AG04450 (cell line): ENCODE measurements at places on chromosomes 12 and 14.

GRCh38 chr12:77062846-77063461, 2.4 kb downstream of the E2F7 start:
- DNase-seq = peak; percentile 29

DNA sequence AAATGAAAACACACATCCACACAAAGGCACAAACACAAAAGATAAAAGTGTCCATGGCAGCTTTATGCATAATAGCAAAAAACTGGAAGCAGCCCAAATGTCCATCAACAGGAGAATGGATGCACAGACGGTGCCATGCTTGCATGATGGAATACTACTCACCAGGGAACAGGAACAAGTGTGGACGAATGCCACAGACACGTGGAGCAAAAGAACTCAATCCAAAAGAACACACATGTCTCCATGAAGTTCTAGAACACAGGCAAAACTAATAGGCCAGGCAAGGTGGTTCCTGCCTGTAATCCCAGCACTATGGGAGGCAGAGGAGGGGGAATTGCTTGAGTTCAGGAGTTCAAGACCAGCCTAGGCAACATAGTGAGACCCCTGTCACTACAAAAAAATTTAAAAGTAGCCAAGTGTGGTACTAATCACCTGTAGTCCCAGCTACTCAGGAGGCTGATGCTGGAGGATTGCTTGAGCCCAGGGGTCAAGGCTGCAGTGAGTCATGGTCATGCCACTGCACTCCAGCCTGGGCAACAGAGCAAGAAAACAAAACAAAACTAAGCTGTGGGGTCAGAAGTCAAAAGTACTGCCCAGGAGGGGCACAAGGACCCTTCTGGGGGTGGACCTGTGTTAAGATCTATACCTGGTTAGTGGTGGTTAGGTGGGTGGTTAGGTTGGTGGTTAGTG, 7.3 kb upstream of the TMEM119 start:
- no peak for DNase-seq

DNA sequence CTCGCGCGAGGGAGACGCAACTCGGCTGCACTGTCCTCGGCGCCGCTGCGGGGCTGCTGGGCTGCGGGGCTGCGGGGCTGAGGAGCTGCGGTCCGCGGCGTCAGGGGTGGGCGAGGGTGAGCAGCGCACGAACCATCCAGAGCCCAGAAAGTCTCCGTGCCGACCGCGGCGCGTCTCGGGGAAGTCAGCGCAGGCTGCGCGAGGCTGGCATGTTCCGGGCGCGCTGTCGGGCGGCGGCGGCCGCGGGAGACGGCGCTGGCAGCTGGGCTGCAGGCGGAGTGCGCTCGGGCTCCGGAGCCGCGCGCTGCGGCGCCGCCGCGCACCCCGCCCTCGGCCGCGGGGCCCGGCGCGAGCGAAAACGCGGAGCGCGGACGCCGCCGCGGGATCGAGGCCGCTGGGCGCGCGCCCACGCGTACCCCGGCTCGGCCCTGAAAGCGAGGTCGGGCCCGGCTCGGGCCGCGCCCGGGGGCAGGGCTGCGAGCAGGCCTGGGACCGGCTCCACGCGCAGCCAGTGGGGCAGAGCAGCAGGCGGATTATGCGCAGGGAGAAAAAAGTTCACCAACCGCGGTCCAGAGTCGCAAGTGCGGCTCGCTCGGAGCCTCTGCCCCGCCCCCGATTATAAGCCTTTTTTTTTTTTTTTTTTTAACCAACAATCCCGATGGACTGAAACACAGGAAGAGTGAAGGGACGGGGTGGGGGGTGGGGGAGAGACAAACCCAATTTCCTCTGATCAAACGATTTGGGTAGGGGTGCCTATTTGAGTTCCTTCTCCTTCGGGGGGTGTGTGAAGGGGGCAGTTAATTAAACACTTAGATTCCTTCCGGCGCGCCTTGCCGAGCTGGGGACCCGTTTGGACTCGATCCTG, at the start of gene PRICKLE1:
Gene PRICKLE1 (minus strand): TSS at position 282 of the 865 bp plus-strand sequence. CDS start 117,230 bp downstream, outside the sequence.
- no peak for DNase-seq

GRCh38 chr12:75727577-75727976, 216.2 kb upstream of the KRR1 start:
- no peak for DNase-seq
